Pancreas (tissue), 10 donors: ENCODE measurements at places on chromosomes 7 and 10.

DNA sequence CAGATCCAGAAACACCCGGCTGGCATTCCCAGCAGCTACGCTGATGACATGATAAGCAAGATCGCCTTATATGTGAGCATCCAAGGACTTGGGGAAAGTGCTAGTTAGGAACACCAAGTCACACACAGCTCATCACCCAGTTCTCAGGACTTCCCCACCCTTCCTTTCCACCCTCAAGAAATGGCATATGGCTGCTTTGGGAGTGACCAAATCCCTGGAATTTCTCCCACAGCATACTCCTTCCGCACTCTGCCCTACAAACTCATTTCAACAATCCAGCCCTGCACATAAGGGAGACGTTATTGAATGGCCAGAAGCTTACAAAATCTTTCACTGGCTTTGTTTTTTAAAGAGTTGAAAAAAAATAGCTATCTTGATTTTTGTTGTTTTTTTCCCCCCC, 4.2 kb downstream of the ITIH5 start:
- no peak overlapping the region for H3K4me3 ChIP-seq
- peaks cover 7% of the 10 kb centered on the region for H3K4me1 ChIP-seq
- DNase-seq: no peak
- H3K36me3 ChIP-seq: no peaks in the 10 kb centered on the region
- H3K27me3 ChIP-seq: peaks cover 10% of the 10 kb centered on the region
- H3K27ac ChIP-seq: no peak overlapping the region

GRCh38 chr7:155860840-155861479, 48.7 kb upstream of the SHH start:
- no peaks in the 10 kb centered on the region for H3K27me3 ChIP-seq
- H3K36me3 ChIP-seq: no peaks in the 10 kb centered on the region
- H3K4me3 ChIP-seq: no peak overlapping the region
- peak; percentile 60 for DNase-seq
- H3K27ac ChIP-seq: peak overlapping the region; percentile 17

DNA sequence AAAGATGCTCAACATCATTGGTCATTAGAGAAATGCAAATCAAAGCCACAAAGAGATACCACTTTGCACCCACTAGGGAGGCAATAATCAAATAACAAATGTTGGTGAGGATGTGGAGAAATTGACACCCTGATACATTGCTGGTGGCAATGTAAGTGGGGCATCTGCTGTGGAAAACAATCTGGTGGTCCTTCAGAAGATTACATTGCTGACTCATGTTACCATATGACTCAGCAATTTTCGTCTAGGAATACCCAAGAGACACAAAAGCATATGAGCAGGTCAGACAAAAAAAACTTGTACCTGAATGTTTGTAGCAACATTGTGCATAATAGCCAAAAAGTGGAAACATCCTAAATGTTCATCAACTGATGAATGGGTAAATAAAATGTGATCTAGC, 4.9 kb upstream of the CLDN3 start:
- peaks cover 4% of the 10 kb centered on the region for H3K4me1 ChIP-seq
- DNase-seq: no peak
- no peaks in the 10 kb centered on the region for H3K27me3 ChIP-seq
- H3K36me3 ChIP-seq: no peaks in the 10 kb centered on the region

- no peaks in the 10 kb centered on the region for H3K4me1 ChIP-seq
- no peak overlapping the region for H3K27ac ChIP-seq
- H3K36me3 ChIP-seq: no peaks in the 10 kb centered on the region
These were observed 45.1 kb upstream of the SMNDC1 start for GRCh38 chr10:110349831-110350230.

DNA sequence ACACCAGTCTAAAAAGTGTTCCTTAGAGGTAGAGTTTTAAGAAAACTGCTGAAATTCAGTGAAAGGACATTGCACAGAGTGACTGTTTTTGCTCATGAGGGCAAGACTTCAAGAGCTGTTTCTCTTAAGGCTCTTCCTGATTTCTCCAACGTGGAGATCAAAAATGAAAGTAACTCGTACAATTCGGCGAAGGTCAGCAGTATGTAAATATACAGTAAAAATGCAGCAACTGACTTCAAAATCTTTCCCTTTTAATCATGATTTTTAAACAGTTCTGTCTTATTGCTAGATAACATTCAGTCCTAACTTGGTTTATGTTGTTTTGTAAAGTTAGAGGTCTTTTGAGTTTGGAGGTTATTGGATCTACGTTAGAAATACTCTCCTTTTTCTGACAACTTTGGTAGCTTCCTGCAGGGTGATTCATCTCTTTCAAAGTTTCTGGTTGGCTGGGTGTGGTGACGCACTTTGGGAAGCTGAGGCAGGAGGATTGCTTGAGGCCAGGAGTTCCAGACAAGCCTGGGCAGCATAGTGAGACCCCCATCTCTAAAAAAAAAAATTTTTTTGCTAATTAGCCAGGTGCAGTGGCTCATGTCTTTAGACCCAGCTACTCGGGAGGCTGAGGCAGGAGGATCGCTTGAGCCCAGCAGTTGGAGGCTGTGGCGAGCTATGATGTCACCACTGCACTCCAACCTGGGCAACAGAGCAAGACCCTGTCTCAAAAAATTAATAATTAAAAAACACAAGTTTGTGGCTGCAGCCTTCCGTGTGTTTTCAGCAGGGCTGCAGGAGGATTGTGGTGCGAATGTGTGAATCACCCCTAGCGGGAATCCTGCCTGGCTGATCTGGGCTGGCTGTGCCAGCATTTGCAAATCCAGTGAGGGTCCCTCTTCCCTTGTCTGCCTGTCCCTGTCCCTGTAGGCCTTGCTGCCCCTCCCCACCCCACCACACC, 29.2 kb upstream of the AP5Z1 start:
- DNase-seq: no peak
- H3K4me1 ChIP-seq: peaks cover 19% of the 10 kb centered on the region
- H3K27ac ChIP-seq: peak overlapping the region; percentile 87
- no peaks in the 10 kb centered on the region for H3K27me3 ChIP-seq
- H3K4me3 ChIP-seq: no peak overlapping the region
- H3K36me3 ChIP-seq: peaks cover 13% of the 10 kb centered on the region

DNA sequence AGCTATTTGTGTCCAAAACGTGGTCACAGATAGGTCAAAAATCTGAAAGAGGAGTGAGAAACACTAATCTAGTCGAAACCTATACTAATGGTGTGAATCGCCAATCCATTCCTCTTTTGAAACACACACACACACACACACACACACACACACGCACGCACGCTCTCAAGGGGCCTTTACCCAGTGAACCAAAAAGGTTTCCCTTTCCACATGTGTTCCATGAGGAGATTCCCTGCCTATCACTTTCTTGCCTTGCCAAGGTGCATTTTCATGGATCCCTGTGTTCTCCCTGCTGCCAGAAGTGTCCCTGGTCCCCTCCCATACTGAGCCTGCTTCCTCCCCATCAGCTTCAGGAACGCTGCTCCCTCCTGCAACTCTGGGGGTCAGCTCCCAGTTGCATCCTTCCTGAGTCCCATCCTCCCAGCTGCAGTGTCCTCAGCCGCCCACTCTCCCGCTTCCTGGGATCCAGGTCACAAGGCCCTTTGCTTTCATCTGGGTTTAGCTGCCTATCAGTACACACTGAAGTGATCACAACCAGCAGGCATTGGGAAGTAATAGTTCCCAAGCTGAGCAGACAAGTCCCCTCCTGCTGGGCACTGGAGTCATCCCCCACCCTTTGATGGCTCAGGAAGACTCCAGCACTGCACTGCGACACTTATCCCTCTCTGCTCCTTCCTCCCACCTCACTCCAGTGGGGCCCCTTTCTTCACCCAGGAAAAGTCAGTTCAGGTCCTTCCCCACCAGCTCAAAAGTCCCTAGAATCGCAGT, 49.2 kb upstream of the KCNMA1 start:
- no peaks in the 10 kb centered on the region for H3K27me3 ChIP-seq
- no peak overlapping the region for H3K4me3 ChIP-seq
- H3K27ac ChIP-seq: no peak overlapping the region
- no peaks in the 10 kb centered on the region for H3K36me3 ChIP-seq

DNA sequence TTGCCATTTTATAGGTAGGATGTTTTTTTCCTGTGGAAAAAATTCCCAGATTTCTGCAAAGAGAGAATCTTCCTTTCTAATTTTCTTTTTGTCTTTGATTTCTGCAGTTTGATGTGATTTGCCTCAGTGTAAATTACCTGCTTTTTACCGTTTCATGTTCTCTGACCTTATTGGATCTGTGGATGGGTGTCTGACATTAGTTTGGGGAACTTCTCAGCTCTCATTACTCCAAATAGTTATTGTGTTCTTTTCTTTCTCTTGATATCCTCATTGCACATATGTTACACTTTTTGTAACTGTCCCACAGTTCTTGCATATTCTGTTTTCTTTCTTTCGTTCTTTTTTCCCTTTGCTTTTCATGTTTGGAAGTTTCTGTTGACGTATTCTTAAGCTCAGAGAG, 28.5 kb downstream of the NACAD start:
- H3K27ac ChIP-seq: no peak overlapping the region
- H3K36me3 ChIP-seq: no peaks in the 10 kb centered on the region

DNA sequence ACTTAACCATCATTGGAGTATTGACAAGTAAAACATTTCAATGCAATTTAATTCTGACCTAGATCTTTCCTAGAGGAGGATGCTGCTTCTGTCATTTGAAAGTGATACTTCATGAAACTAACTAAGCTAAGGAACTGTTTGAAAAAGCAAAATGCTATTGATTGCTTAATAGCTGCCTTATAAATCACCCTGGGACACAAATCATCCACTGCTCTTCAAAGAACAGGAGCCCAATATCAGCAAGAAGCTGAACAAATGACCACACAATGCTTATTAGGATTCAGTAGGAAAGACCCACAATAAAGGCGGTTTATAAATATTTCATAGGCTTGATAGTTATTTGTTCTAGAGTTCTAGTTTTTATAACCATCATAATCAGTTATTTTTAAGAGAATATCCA, 216.3 kb downstream of the TEX36 start:
- H3K27ac ChIP-seq: no peak overlapping the region
- no peaks in the 10 kb centered on the region for H3K36me3 ChIP-seq

- H3K27me3 ChIP-seq: no peaks in the 10 kb centered on the region
- DNase-seq: no peak
- no peak overlapping the region for H3K4me3 ChIP-seq
- H3K27ac ChIP-seq: peak overlapping the region; percentile 23
- no peaks in the 10 kb centered on the region for H3K4me1 ChIP-seq
These were observed 651.1 kb downstream of the SORCS1 start for GRCh38 chr10:106513352-106513771.
